ENCODE measurements at places on chromosomes 5 and 9.
A peak's percentile ranks its signal among the peaks of the same experiment; 100 is the strongest.

- no peak for DNase-seq
Observed at GRCh38 chr5:170495825-170496661, 7.8 kb upstream of the KCNIP1 start.

DNA sequence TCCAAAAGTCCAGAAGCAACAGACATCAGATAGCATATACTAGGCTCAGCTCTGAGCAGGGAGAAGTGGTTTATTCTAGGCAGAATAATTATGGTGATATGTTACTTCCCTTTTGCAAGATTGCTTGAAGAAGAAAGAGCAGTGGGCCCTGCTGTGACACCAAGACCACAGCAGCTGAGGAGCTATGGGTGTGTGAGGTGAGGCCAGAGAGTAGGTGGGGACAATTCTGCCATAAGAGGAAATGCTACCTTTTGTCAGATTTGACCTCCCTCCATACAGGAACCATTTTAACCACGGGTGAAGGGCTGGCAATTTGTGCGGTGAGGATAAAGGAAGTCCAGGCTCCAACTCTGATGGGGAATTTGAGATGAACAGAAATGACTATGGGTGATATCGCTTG, 51.3 kb downstream of the TNFSF15 start:
- no peak for DNase-seq

DNA sequence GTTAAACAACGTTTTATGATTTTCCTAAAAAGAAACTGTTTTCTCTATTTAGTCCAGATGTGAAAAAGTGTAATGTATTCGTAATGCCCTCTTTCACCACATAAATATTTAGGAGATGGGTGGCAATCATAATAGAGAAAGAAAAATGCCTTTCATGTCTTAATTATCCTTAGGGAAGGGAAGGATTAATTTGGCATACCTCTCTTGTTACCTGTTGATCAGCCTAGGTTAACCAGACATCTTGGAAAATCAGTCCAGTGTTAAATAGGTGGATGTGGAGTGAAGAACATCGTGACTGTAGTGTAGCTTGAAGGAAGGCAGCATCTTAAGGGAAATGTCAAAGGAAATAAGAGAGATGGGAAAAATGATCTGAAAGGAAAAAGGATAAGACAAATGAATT, 76.2 kb downstream of the NNT start:
- no peak for DNase-seq

DNA sequence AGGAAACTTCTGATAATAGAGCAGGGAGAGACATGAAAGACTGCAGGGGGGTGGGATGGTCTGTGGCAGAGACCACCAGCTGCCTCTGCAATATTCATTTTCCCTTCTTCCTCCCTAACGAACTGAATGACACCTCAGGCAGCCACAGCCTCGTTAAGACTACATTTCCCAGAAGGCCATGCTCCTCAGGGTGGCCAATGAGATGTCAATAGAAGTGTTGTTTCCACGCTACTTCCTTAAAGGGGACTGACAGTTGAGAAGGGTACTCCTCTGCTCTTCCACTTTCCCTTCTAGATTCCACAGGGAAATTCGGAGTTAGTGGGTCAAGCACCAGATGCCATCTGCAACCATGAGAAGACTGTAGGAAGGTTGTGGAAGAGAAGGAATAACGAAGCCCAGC, 52.0 kb upstream of the DAPK1 start:
- no peak for DNase-seq

DNA sequence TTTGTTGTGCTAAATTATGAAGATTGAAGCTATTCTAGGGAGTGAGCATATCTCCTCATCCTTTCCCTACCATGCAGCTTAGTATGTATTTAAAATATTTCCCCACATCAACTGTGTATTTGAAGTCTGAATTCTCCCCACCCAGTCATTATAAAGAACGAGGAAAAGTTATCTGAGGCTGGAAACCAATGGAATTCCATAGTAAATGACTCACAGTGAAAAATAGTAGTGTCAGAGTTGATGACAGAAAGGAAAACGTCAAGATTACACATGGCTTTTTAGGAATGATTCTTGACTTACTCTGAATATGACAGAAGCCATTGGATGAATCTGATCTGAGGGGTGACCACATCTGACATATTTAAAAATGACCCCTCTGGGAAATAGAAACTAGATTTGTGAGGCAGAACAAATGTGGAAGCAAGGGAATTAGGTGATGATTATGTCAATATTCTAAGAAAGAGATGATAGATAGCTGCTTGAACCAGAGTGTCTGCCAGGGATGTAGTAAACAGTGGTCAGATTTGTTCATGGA, 1768.9 kb upstream of the CDH9 start:
- DNase-seq, result no peak

- DNase-seq, result peak; percentile 55
Observed at GRCh38 chr5:150589862-150590601, 50.4 kb upstream of the SYNPO start.

DNA sequence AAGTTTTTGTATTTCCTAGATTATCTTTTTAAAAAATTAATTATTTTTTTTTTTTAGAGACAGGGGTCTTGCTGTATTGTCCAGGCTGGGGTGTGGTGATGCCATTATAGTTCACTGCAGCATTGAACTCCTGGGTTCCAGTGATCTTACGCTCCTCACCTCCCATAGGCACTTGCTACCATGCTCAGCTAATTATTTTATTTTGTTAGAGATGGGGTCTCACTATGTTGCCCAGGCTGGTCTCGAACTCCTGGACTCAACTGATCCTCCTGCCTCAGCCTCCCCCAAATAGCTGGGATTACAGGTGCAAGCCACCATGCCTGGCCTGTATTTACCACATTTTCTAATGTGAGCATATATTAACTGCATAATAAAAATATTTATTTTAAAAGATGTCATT, 274.5 kb downstream of the RFX3 start:
- DNase-seq, result no peak

GRCh38 chr5:81626524-81626923, 124.4 kb downstream of the SSBP2 start:
- DNase-seq, result peak; percentile 50

- DNase-seq, result no peak
Observed at GRCh38 chr5:154086641-154087040, 47.9 kb downstream of the MFAP3 start.

All from hepatic stellate cell (primary cell).